Activated CD4-positive, alpha-beta T cell treated with anti-CD3 and anti-CD28 coated beads for 1 hour (primary cell): ENCODE measurements at places on chromosomes 7 and 10.

- no peak for DNase-seq
These were observed 565.8 kb upstream of the MGMT start for GRCh38 chr10:128901236-128901635.

DNA sequence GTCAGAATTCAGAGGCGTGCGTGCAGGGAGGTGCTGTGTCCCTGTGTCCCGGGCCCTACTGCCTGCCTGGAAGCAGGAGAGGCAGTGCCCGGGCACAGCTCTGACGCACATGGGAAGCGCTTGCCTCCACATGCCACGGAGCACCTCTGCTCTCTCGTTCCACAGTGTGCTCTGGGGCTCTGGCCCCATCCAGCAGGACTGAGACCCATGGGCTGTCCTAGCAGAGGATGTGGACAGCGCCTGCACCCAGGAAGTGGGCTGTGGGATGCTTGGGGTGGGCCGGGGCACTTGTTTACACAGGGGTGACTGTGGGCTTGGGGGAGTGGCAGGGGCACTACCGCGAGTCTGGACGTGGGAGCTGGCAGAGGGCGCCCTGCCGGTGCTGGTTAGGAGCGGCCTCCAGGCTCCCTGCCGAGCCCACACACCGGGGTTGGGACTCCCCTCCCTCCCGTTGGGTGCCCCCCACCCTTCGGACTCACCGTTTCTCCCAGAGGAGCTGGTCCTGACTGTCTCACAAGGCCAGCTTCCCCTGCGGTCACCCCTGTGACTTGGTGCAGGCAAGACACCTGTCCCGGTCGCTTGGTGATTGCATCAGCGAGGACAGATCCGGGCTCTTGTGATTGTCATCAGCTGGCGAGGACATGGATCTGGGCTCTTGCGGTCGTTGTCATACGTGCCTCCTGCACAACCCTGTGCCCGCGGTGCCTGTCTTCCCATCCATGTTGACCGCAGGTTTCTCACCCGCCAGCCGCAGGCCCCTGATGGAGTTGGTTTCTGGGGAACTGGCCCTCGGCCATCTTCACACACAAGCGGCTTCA is 83.1 kb downstream of the NKX6-2 start:
- DNase-seq = no peak

- no peak for DNase-seq
These were observed 158.6 kb downstream of the SNX13 start for GRCh38 chr7:17781491-17782215.

DNA sequence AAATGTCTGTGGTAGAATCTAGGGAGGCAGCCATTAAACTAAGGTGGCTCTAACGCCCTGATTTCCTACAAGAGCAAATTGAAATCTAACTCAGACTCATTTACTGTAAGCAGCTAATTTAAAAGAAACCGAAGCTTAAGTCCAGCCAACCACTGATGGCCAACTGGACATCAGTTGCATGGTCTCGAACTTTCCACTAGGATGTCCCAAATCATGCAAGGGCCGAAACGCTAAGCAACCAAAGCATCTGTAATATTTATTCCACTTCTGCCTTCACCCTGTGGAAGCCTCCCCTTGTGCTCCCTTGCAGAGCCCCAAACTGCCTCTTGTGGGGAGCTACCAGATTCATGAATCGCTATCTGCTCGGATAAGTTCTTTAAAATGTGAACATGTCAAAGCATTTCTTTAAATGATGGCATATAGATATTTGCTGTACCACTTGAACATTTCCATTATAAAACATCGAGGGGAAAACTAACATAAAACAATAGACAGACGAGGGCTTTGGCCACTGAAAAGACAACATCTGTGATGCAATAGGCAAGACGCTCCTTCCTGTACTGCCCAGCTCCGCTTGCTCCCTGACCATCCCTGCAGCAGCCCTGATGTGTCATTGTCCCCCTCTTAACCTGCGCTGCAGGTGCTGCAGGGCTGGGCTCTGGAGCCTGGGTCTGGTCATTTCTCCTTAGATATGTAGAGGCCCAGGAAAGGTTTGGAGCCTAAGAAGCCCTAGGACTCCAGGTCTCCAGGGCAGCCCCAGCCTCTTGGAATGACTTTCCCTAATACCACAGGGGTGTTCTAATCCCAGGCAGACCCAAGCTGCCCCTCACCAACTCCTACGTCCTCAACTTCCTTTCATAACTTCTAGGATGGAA is 2.9 kb upstream of the RBP3 start:
- DNase-seq = no peak

- DNase-seq = no peak
These were observed 124.5 kb downstream of the AHR start for GRCh38 chr7:17422966-17423365.

DNA sequence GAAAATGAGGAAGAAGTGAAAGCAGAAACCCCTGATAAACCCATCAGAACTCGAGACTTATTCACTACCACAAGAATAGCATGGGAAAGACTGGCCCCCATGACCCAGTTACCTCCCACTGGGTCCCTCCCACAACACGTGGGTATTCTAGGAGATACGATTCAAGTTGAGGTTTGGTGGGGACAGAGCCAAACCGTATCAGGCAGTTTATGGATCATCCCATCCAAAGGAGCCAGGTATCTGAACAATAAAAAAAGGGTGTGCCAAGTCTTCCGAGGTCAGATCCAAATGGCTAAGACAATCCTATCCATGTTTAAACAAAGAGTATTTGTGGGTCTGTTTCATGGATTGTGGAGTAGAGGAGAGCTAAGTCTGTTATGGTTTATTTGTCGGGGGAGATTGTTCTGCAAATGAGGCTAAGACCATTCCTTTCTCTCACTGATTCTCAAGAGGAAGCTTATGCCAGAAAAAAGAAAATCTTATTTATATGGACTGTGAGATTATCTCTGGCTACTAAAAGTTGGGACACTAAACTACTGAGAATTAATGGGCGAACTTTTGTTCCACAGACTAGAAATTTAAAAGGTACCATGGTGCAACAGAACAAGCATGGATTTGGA is 203.7 kb downstream of the IPMK start:
- DNase-seq = no peak

GRCh38 chr7:157301610-157302120 is 35.1 kb upstream of the DNAJB6 start:
- no peak for DNase-seq

- no peak for DNase-seq
These were observed 30.5 kb upstream of the VWDE start for GRCh38 chr7:12434012-12434642.

GRCh38 chr7:24406789-24407299 is 122.9 kb downstream of the NPY start:
- DNase-seq = no peak

DNA sequence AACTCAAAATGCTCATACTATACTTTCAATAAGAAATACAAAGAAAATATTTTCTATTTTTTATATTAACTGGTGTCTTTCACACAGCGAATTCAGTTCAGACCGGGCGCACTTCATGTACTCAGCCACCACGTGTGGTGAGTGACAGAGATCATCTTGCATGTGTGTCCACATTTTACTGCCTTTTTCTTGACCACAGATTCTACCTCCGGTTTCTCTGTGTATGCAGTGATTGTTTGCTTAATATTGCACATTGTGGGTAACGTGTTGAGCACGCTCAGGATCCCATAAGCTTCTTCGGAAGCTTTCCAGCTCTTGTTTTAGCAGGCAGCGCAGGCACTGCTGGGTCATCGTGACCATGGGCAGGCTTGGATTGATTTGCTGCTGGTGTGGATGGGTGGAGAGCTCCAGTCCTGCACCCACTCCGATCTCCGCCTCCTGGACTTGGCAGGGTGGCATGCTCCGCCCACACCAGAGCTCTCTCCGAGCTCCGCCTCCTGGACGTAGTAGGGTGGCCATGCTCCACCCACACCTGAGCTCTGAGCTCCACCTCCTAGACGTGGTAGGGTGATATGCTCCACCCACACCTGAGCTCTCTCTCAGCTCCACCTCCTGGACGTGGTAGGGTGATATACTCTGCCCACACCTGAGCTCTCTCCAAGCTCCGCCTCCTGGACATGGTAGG is 253.3 kb downstream of the DIP2C start:
- DNase-seq = no peak

DNA sequence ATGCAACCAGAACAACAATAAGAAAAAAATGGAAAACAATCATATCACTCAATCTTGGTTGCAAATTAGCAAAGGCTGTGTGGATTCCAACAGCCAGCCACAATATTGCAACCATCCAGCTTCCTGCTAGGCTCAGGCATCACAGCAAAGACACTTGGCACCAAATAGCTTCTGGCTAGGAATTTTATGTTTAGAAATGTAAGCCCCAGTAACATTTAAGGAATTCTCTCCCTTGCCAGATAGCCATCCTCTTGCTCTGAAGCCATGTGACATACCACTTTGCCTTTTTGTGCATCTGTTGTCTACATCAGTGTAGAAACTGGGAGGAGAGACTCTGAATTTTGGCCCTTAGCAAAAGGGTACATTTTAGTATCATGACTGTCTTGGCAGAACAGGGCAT is 22.2 kb downstream of the MKX start:
- DNase-seq = no peak

DNA sequence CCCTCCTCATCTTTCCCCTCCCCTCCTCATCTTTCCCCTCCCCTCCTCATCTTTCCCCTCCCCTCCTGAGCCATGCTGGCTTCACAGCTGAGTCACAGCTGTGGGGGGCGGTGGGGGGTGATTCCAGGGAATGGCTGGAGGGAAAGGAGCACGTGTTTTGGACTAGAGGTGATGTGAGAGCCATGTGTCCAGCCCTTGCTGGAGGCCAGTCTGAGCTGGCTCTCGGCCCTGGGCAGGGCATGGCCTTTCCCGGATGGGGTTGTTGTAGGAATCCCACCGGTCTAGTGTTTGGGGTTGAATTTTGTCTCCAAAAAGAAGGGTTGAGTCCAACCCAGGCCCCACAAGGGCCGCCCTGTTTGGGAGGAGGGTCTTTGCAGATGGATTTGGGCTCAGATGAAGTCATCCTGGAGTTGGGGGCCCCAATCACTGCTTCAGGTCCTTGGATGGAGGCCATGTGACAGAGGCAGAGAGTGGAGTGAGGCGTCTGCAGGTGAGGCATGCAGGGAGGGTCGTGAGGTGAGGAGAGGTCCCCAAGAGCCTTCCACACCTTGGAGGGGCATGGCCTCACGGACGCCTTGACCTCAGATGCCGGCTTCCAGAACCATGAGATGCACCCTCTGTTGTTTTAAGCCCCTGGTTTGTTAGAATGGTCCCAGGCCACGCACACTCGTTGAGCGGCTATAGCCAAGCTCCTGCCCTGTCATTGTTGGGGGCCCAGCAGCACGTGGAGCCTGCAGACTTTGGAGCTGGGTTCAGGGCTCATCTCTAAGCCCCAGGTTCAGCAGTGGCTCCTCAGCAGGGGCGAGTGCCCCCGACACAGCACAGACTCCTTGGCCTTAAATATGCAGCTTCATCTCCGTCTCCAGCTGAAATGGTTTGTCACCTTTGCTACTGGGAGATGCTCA is 101.6 kb downstream of the DNAJB6 start:
- DNase-seq = peak; percentile 4

GRCh38 chr7:138226001-138226476 is 149.8 kb downstream of the AKR1D1 start:
- no peak for DNase-seq

- DNase-seq = no peak
These were observed 1.7 kb upstream of the SPACDR start for GRCh38 chr7:100465702-100466311.

DNA sequence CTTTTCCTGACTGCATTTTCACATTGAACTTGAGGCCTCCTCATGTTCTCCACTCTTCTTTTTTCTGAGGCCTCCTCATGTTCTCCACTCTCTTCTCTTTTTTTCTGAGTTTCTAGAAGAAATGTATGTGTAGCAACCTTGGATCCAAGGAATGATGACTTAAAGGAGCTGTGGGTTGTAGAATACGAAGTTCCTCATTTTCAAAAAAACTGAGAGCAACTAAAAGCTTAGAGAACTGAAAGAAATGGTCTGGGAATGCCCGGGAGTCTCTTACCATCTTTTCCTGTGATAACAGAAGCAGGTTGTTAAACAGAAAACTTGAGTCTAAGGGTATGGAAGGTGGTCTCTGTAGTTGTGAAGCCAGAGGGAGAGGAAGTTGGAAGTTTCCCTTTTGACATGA is 32.8 kb downstream of the MRPS33 start:
- DNase-seq = no peak

- no peak for DNase-seq
These were observed 42.9 kb downstream of the CCDC3 start for GRCh38 chr10:12958546-12959110.

DNA sequence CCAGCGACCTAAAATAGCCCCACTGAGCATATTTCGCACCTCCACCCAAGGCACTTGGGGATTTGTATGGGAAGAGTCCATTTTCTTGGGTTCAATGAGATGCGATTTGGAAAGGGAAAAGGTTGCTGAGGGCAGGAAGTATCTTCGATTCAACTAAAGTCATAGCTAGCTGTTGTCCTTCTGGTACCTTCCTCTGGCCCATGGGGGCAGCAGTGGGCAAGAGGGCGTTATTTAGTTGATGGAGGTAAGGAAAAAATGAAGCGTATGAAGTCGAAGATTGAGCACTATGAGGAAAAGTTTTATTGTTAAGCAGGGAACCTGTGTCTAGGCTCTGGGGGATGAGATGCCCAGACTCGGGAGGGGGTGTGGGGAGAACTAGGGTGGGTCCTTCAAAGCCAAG is 135.4 kb downstream of the EVX1 start:
- no peak for DNase-seq

DNA sequence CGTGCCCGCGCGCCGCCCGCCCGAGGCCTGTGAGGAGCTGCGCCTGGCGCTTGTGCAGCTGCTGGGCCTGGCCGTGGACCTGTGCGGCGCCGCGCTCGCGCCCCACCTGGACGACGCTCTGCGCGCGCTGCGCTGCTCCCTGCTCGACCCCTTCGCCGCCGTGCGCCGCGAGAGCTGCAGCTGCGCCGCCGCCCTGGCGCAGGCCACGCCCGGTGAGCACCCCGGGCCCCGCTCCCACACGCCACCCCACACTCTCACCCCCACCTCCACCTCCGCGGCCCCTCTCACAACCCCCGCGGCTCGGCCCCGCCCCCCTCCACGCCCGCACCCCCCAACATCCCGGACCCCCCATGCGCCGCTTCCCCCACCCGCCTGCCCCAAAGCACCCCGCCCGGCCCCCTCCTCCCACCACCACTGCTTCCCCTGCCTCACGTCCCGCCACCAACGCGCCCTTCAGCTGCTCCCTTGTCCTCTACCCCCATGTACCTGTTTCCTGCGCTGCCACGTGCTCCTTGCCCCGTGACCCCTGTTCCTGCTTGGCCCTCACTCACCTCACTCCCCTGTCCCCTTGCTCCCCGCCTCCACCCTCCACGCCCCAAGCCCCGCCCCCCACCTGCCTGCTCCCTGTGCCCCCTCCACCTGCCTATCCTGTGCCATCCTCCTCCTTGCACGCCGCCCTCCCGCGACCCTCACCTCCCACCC is at the start of gene PRKAR1B:
Gene PRKAR1B (minus strand): TSS at position 178 of the 702 bp plus-strand sequence. CDS start 15,776 bp downstream, outside the sequence.
- DNase-seq = no peak
